ENCODE measurements at places on chromosomes 1 and 21. TPM values are rescaled to one million over a fixed set of nuclear protein-coding genes. Genes with fewer than 3 reads are reported as not detected.

SLAMF8 gene
- 0.74 TPM for total RNA-seq

DNA sequence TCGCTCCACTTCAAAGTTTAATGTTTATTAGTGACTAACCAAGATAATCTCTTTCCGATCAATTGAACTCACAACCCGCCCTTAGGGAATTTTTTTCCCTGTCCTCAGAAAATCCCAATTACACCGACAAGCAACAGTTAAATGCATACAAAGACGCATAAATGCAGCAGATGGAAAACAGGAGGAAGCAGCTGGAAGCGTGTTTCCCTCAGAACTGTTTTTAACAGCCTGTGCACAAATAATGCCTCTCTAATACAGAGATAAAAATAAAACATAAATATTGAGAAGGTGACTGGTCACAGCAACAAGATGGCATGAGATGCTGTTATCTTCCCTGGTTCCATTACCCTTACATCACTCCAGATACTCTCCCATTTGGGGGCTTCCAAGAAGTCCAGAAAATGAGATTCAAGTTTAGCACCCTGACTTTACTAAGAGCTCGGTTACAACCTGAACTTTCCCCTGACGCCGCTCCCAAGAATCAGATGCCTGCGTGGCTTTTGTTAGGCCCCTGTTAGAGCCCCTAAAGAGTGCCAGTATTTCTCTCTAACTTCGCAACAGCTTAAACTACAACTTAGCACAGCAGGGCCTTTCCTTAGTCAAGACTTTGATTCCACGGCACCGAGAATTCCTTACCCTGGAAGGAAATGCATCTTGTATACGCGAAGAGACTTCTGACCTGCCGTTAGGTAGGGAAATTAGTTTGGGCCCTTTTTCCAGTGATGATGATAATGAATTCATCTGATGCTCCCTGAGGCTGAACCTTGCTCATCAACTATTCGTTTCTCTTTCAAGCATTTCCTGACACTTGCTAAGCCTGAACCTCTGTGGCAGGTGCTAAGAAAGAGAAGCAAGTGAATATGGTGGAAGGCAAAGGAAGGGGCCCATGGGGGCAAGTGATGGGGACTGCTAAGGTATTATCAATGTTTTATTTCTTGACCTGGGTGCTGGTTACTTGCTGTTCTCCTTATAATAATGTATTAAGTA is 137.7 kb upstream of the SMYD2 start:
- no peak for DNase-seq

DNA sequence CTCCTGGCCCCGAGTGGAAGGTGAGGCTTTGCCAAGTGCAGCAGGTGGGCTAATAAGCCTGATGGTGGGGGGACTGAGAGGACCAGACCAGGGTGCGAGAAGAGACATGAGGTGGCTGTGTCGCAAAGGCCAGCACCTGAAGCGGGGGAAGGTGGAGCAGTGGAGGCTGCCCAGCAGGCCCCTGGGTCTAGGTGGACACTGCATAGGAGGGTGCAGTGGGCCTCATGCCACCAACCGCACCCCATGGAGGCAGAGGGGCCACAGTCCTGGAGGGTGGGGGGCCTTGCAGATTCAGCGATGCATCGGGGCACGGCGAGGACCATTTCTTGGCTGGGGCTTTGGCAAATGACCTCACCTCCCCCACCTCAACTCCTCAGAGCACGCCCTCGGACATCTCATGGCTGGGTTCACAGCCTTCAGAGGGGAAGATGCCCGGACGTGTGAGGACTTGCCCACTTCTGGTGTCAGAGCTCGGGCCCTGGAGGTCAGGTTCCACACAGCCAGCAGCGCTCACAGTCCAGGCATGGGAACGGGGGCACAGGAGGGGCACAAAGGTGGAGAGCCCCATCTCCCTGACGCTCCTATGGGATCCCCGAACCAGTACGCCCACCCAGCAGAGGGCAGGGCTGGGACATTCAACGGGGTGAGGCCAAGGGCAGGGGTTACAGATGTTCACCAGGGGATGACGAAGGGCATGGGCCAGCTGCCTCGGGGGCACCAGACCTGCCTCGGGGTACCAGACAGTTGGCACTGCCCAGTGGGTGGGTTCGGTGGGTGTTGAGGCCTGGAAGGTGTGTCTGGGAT is 35.4 kb downstream of the UBE2G2 start:
- DNase-seq, result no peak

CD164L2 gene
- total RNA-seq, result 0.24 TPM

GRCh38 chr1:87592156-87592555 is 263.5 kb downstream of the LMO4 start:
- no peak for DNase-seq

HSD3B1 gene
- total RNA-seq, result not detected

- DNase-seq, result no peak
Observed at GRCh38 chr1:200938955-200939354, 44.3 kb downstream of the INAVA start.

DNA sequence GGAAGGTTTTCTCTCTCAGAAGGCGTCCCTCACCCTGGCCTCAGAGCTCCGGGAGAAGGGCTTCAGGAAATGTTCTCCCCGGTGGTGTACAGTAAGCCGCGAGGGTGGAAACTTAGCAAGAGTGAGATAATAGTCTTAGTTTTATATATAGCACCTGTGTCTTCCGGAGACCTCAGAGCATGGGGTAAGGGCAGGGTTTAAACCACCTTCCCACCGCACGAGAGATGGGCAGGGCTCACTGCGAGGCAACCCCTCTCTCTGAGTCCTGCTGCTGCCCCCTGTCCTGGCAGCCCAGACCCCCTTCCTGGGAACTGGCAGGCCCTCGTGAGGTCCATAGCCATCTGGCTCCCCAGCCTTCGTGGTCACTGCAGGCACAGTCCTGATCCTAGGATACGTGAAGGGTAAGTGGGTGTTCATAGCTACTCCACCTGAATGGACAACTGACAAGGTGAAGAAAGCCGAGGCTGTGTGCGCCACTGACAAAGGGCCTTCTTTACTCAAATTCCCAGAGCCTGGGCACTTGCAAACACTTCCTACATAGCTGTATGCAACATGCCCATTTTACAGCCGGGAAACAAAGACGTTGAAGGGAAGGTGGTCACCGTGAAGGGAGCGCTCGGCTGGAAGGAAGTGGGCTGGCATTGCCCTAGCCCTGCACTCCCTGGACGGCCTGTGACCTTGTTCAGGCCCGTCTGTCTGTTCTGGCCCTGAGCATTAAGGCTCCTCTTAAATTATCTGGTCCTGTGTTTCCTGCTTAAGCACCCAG is 26.9 kb downstream of the ITPKB start:
- DNase-seq, result no peak

- DNase-seq, result no peak
Observed at GRCh38 chr1:109914587-109915240, 4.1 kb downstream of the CSF1 start.

GRCh38 chr21:39141502-39141901 is 41.7 kb downstream of the PSMG1 start:
- no peak for DNase-seq

DNA sequence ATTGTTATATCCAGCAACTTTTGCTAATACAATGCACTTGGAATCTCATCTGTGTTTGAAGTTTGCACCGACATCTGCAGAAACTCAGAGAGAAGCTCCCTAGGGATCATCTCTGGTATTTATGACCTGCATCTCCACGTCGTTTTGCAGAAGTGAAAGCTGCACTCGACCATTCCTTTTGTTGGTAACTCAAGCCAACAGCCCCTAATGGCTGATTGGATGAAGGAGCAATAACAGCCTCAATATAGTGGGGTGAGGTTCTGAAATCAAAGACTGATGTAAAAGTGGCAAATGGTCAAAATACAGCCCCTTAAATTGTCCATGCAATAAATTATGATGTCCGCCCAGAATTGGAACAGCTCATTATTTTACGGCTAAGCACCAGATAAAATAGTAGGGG is 344.2 kb upstream of the KAZN start:
- no peak for DNase-seq

DNA sequence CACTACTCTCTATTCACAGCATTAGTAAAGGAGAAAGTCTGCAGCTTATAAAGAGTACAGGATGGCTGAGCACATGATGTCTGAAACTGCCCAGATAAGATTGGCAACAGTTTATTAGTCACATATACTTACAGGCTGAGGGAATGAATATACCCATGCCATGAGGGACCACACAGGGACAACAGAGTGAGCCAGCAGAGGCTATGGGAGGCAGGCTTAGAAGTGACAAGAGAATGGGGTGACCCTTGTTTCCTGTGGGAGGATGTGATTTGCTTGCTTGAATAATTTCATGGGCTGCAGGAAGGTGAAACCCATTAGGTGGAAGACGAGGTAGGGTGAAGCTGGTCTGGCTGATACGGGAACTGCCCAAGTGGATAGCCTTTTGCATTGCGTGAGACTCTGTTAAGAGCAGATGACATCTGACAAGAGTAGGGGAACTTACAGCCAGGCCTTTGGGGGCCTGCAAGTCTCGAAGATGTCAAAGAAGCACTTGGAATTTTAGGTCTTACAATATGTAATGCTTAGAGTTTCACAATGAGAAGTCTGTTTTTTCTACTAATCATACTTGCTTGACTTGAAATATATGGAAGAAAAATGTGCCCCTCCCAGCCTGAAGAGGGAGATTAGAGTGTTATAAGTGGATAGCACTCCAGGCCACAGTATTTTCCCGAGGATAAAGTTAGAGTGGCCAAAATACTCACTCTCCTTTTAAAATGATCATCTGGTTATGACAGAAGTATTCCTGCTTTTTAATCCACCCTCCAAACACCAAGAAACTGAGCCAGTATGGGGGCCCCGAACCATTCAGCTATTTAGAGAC is 34.6 kb upstream of the TNFSF4 start:
- no peak for DNase-seq

DNA sequence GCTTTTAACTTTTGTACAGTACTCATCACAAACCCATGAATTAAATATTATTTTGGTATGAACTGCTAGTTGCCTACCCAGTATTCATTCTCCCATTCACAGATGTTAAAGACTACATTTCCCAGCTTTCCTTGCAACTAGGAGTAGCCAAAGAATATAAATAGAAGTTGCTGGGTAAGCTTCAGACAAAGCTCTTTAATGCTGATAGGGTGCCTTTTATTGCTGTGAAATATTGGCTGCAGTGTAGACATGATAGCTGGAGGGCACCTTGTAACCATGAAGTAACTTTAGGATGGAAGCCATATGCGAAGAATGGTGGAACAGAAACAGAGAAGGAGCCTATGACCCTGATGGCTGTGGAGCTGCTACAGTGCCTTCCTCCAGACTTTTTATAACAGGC is 16.7 kb downstream of the JUN start:
- no peak for DNase-seq

RAB25 gene
- total RNA-seq, result 1.2 TPM

ZNF695 gene
- total RNA-seq, result 6.1 TPM

DNA sequence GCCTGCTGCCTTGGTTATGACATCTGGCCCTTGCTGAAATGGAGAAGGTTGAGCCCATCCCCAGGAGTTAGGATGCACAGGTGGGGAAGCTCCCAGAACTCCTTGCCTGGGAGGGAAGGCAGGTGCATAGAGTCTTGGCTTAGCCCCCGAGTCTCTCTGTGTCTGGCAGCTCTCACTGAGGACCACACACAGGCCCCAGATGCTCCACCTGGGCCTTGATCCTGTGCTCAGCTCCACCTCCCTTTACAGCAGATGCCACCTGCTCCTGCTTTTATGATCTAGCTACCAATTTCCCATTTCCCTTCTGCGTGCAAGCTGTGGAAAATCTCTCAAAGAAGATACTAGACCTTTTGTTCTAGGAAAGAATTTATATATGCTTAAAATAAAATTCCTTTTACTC is 28.8 kb upstream of the KCNJ6 start:
- no peak for DNase-seq

PLA2G2C gene
- 0.31 TPM for total RNA-seq

DNA sequence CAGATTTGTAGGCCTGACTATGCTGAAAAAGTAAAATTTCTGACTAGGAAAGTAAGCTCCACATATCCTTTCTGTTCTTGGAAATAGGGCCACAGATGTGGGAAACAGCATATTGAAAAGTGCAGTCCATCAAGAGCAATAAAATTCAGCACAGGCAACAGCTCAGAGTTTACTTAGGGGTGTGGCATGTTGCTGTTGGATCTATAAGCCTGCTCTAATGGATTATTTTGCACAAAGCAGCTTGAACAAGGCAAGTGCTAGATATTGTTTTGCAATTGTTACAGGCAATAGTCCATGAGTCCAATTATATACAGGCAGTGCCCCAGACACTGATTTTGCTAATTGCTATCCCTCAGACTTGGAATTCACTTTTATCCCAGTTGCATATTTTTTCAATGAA is 289.8 kb upstream of the SNX7 start:
- DNase-seq, result no peak

- DNase-seq, result no peak
Observed at GRCh38 chr1:24570265-24571125, 14.6 kb downstream of the NCMAP start.

- DNase-seq, result no peak
Observed at GRCh38 chr1:83509301-83509781, 489.6 kb downstream of the TTLL7 start.

GRCh38 chr1:165356876-165357275 is 361 bp upstream of the LMX1A start:
- no peak for DNase-seq

DNA sequence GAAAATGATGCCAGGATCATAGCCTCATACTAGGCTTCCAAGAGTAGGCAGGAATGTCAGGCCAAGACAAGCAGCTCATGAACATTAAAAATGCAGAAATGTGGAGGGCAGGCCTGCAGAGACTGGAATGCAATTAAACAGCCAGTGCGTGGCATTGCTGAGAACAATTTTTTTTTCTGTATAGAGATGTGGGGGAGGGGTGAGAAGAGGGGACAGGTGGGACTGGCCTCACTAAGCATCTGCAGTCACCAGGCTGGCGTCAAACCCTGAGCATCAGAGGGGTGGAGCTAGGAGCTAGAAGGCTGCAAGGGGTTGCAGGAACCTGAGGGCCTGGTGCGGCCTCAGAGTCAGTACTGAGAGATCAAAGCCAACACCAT is 114.1 kb downstream of the TNR start:
- DNase-seq, result no peak

PLCH2 gene
- 5.7 TPM for total RNA-seq

EPHB2 gene
- 7.7 TPM for total RNA-seq

DNA sequence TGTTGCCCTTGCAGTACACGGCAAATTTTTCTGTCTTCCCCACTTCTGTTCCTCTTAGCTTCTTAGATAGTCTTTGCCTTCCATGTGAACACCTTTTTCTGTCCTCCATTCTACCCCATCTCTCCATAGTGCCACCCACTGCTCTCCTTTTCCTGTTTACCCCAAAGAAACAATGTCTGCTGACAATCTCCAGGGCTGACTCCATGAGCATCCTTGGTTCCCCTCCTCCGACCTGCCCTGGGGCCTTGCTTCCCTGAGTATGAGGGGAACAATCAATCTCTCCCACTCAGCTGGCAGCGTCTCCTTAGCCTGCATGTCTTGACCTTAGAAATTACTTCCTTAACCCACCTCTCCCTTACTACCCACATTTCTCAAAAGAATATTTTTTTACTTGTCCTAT is 12.3 kb upstream of the MYBPHL start:
- DNase-seq, result peak; percentile 0

GRHL3 gene
- 3.2 TPM for total RNA-seq

TRAF3IP3 gene
- total RNA-seq, result 3.3 TPM

GRCh38 chr1:242057745-242058115 is 58.8 kb upstream of the MAP1LC3C start:
- no peak for DNase-seq

Measured in testis (tissue), 5 donors.